LHCN-M2 (cell line): ENCODE measurements at places on chromosomes 4 and X. TPM values are rescaled to one million over a fixed set of nuclear protein-coding genes. Genes with fewer than 3 reads are reported as not detected.

The TMEM271 gene
- not detected in 2 replicates for total RNA-seq

The F11 gene
- total RNA-seq: not detected in 2 replicates

The FGG gene
- total RNA-seq: not detected in 2 replicates

The EVC gene
- total RNA-seq: 168 and 219 TPM in 2 replicates

The SFRP2 gene
- total RNA-seq: not detected in 2 replicates

The FREM3 gene
- not detected in 2 replicates for total RNA-seq

The FAM53A gene
- total RNA-seq: 11.1 and 12.3 TPM in 2 replicates

The GLRA2 gene
- not detected in 2 replicates for total RNA-seq
